Stimulated activated CD4-positive, alpha-beta T cell treated with anti-CD3 and anti-CD28 coated beads, Interleukin-1b, Interleukin-23, amount 100 ng/mL, for 1 hour (primary cell): ENCODE measurements at places on chromosomes 16 and 17.

GRCh38 chr17:16027708-16028584, 28.3 kb downstream of the TTC19 start:
- DNase-seq, result peak; percentile 10

GRCh38 chr16:23924128-23924527, 88.3 kb downstream of the PRKCB start:
- no peak for DNase-seq

GRCh38 chr17:78747488-78747887, 34.6 kb downstream of the CYTH1 start:
- no peak for DNase-seq

DNA sequence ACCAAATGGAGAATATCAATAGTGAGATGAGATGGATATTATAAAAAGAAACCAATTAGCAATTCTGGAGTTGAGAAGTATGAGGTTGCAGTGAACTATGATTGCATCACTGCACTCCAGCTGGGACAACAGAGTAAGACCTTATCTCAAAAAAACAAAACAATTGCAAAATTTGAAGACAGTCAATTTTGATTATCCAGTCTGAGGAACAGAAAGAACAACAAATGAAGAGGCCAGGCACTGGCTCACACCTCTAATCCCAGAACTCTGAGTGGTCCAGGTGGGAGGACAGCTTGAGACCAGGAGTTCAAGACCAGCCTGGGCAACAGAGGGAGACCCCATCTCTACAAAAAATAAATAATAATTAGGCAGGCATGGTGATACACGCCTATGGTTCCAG, 35.0 kb downstream of the USP32 start:
- DNase-seq, result no peak

- DNase-seq, result no peak
Measured at GRCh38 chr17:72397687-72398086, 276.9 kb downstream of the SOX9 start.
